ENCODE measurements at places on chromosomes 6 and 20.
A peak's percentile ranks its signal among the peaks of the same experiment; 100 is the strongest.

DNA sequence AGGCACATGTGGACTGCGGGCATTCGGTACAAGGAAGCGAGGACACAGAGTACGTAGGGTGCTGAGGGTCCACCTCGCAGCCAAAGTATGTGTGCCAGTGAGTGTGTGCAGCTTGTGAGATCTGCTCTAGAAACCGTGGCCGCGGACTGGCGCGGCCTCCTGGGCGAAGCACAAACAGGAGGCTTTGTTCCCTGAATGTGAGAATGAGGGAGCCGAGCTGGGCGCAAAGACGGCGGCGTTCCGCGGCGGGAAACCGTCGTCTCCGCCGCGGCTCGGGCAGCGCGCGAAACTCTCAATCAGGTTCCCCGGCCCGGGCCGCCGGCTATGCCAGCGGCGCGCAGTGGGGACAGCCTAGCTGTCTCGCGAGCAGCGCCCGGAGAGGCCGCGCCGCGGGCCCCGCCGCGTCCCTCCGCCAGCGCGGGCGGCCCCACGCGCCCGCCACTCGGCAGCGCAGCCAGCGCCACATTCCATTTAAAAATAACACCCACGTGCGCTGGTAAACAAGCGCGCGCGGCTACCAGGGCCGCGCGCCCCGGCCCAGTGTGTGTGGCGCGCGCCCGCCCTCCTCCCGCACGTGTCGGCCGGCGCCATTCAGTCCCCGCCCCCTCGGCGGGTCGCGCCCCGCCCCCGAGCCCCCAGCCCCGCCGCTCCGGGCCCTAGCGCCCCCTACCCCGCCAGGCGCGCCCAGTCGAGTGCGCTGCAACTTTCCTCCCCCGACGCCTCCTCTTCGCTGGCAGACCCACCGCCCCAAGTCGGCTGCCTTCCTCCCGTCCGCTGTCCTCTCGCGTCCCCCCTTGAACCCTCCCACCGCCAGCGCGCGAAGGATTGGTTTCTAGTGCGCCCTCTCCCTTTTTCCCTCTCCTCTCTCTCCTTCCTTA, 3.0 kb upstream of the FOXO3 start:
- peak; percentile 79 for DNase-seq

DNA sequence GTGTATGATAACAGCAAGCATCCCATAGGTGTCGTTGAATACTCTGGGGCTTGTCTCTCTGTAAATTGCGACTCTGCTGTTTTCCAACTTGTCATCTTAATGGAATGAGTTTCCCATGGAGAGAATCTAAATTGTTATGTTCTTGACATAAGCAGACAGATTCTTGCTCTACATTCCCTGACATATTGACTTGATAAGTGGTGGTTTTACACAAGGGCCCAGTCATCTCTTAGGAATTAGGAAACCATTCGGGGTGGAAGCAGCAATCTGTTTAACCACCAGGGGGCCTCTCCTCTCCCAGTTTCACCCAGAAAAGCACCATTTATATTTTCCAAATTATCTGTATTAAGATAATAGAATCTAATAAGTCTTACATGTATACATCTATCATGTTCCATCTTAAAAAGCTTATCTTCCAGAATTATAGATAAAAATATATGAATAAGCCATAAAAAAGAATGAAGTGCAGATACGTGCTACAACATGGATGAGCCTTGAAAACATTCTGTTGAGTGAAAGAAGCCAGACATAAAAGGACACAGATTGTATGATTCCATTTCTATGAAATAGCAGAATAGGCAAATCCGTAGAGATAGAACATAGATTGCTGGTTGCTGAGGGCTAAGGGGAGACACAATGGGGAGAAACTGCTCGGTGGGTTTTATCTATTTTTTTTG, 23.1 kb upstream of the MROH8 start:
- peak; percentile 99 for DNase-seq

DNA sequence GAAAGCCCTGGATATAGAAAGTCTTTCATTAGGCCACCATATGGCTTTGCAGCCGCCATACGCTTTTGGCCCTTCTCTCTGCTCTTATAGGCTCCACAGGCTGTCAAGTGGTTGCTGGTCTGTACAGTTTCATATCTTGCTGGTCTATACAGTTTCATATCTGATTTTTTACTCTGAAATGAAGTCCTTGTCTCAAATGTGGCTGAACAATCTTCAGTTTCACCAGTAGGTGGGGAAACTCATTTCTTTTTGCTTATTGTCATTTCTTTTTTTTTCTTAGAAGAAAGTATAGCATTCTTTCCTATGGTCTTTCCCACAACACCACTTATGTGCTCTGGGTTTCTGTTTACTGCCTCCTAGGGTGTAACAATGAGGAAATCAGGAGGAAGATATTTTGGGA, 771.4 kb upstream of the MMS22L start:
- DNase-seq = peak; percentile 2

DNA sequence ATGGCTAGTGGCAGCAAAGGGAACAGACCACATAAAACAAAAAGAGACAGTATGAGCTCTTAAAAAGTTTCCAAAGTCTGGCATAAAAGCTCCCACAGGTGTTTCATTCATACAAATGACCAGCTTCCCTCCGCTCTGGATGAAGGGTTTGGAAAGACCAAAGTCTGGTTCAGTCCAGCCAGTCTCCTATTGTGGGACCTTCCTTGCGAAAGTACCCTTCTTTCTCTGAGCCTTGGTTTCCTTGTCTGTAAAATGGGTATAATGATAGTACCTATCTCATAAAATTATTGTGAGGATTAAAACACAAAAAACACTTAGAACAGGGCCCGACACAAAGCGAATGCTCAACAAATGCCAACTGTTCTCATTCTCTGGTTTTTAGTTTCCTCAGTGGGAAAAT, 77.2 kb downstream of the UNC5CL start:
- DNase-seq = no peak

- no peak for DNase-seq
Measured at GRCh38 chr6:25623065-25623464, 28.9 kb upstream of the SCGN start.

DNA sequence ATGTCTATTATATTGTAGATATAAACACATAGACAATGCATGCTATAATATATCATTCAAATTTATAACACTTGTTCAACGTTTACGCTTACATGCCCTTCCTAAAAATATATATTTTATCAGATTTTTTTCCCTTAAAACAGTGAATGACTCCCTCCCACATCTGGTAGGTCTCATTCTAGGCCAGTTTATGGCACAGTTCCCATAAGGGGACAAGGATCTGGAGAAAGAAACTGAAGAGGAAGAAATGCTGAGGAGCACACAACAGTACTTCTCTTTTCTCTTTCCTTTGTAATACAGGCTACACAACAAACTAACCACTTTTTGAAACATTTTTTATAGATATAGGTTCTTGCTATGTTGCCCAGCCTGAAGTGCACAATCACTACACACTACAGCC, 48.6 kb upstream of the RCAN2 start:
- DNase-seq = no peak

- DNase-seq = no peak
Measured at GRCh38 chr6:34865107-34865506, 22.7 kb downstream of the TAF11 start.

DNA sequence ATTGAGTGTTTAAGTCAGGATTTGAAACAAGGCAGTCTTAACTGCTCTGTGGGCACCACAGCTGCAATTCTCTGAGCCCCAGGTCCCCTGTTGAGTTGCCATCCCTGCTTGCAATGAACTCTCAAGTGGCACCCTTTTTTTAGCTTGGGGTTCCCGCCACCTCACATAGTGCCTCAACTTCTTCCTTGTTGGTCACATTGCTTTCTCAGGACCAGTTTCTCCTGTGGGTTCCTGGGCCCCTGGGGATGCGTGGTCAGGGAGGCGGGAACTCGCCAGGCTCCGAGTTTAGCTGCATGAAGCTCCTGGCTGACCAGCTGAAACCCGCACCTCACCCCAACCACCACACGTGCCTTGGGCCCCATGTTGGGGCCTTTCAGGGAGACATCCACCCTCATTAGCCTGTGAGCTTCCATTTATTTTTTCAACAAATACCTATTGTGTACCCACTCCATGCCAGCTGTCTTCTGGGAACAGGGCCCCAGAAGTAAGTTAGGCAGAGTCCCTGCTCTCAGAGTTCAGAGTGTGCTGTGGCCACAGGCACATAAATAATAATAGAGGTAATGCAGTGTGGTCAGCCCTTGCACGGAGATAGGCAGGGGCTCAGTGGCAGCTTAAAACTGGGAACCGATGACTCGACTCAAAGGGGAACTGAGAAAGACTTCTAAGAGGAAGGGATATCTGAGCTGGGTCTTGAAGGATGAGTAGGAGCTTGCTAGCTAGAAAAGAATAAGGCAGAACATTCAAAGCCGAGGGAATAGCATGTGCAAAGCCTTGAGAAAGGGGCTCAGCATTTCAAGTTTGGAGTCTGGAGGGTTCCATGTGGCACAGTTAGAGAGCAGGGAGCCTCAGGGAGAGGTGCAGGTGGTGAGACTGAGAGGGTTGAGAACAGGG, 33.9 kb upstream of the FAM83D start:
- DNase-seq = no peak

DNA sequence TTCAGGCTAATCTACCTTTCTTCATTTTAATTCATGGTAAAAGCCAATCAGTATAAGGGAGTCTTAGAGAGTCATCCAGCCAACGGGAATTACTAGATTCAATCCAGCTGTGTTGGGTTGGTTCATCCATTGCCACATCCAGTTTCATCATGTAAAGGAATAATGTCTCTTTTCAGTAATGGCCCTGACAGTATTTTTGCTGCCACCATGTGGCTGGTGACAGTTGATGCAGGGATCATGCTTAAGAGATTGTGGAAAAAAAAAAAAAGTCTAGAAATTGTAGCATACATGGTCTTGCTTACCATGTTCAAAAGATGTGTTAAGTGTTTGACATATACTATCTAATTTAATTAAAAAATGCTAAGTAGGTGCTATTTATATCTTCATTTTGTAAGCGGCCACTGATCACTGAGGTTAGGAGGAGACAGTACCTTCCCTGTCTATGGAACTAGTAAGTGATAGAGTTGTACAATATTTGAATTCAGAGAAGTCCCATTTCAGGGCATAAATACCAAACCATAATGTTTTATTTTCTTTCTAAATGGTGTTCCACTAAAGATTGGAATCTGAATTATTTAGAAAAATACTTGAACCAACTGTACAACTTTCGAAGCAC, 135.9 kb downstream of the KHDRBS2 start:
- peak; percentile 29 for DNase-seq

DNA sequence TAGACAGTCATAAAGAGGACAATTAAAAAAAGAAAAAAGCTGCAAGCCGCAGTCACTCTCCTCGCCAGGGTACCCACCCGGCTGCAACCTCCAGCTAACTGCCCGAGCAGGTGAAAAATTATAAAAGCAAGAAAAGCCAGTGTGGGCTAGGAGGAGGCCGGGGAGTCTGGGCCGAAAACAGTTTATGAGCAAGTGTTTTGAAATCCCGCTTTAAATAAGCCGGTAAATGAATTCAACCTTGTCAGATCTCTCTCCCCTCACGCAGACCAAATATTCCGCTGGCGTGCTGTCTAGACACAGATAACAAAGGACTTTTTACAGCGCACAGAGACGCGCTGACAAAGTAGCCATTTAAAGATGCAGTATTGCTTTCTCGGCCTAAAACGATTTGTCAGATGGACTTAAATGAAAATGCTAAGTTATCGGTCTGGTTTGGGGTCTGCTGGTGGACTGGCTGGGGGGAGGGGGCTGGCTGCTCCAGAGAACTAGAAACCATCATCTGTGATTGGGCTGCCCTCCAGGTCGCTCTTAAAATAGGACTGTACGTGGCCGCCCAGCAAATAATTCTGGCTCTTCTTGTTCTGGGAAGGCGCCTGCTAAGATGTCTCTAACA, 24.6 kb downstream of the PMEPA1 start:
- DNase-seq = no peak

DNA sequence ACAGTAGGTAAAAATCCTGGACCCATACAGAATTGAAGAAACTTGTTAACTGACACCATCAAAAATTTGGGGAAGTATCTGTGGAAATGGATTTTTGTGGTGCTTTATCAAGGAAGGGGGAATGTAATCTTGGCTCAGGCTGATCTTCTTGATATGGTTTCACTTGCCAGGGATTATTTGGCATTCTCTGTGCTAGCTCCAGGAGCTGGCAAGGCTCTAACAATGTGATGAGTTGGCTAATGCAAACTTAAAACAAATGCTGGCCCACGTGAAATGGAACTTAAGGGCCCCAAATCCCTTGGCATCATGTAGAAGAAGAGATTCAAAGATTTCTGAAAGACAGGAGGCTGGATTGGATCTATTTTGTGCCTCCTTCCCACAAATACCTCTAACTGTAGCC, 13.1 kb downstream of the KCNS1 start:
- DNase-seq = no peak

GRCh38 chr6:169988769-169989550, 237.5 kb downstream of the ERMARD start:
- DNase-seq = no peak

DNA sequence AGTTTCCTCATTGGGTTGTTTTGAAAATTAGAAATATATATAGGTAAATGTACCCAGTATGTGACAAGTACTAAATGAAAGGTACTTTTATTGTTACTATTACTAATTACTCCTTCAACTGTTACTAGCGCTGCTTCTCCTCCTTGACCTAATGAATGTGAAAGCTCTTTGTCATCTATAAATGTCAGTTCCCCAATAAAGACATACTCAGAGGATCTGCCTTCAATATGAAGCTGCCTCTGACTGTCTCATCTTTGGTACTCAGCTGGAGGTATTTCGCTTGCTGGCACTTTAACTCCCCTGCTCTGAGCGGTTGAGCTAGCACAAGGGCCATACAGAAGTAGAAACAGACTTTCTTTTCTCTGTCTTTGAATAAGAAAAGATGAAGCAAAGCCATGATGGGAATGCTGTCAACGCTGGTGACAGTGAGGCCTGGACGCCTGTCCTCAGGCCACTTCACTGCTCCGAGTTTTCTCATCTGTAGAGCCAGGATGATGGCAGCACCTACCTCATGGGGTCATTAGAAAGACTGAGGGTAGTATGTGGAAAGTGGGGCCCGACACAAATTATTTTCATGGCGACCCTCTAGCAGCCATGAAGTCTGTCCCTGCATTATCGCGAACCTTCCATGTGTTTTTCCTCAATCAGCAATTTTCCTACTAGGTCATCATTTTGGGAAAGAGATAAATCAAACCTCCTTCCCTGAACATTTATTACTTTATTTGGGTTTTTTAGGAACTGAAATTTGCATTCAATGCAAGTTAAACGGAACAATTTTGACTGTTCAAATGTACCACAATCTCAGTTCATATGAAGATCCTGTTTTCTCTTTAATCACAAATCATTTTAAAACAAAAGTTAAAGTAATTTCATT, 55.9 kb upstream of the SNX9 start:
- no peak for DNase-seq

GRCh38 chr6:45990162-45990561, 25.5 kb downstream of the CLIC5 start:
- no peak for DNase-seq

DNA sequence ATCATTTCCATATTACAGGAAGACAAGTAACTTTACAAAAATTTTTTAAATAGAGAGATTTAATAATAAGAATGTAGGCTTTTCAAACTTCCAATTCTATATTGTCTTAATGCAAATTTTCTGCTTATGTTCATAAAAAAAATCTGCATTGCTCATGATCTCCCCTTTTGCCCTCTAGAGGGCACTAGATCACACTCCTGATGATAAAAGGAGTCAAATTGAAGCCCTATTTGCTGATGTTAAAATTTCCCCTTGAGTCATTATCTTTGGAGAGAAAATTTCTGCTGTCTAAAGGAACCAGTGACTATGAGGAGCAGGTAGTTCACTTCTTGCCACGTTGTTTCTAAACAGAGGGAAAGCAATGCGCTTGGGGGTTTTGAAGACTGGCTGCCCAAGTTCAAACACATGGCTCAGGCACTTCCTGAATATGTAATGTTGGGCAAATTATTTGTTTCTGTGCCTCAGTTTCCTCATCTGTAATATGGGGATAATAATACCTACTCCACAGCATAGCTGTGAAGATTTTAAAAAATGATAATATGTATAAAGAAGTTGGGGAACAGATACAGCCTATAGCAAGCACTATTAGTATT, 874.2 kb downstream of the TFAP2A start:
- DNase-seq = peak; percentile 83

GRCh38 chr6:138586638-138587037, 87.3 kb upstream of the NHSL1 start:
- DNase-seq = no peak
